ENCODE measurements at places on chromosomes 3 and 15. TPM values are rescaled to one million over a fixed set of nuclear protein-coding genes. Genes with fewer than 3 reads are reported as not detected.

Gene CPLX3
- not detected for total RNA-seq

Gene DPPA4
- total RNA-seq, result not detected

Gene SKOR1
- 0.12 TPM for total RNA-seq

Gene LEKR1
- total RNA-seq, result 1.3 TPM

Gene LYZL4
- total RNA-seq, result not detected

Measured in uterine smooth muscle cell (primary cell).